ENCODE measurements at places on chromosomes 12 and 14.

GRCh38 chr14:101072070-101072469 is 168.5 kb upstream of the RTL1 start:
- DNase-seq, result no peak

GRCh38 chr12:51020448-51021182 is 5.6 kb downstream of the SLC11A2 start:
- no peak for DNase-seq

- DNase-seq, result no peak
Observed at GRCh38 chr12:92341065-92341668, 195.5 kb upstream of the BTG1 start.

GRCh38 chr12:43824207-43824775 is 11.6 kb upstream of the TMEM117 start:
- DNase-seq, result no peak

DNA sequence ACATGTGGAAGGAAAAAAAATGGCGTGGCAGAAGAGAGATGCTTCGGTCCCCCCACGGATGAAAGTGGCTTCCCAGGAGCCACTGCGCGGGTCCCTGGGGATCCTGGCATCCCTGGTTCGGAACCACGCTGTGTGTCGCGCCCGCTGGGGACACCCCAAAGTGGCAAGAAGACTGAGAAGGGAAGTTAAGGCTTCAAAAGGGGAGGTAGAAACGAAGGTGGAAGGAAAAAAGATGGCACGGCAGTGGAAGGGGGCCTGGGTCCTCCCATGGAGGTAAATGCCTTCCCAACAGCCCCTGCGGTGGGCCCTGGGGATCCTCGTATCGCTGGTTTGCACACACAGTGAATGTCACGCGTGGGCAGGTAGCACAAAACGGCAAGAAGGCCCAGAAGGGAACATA is 281.7 kb downstream of the ALG10 start:
- DNase-seq, result no peak

- DNase-seq, result no peak
Observed at GRCh38 chr12:82216475-82216874, 141.7 kb downstream of the CCDC59 start.

- no peak for DNase-seq
Observed at GRCh38 chr12:67099858-67100257, 169.3 kb upstream of the CAND1 start.

GRCh38 chr14:51789596-51789995 is 70.8 kb upstream of the GNG2 start:
- DNase-seq, result no peak

DNA sequence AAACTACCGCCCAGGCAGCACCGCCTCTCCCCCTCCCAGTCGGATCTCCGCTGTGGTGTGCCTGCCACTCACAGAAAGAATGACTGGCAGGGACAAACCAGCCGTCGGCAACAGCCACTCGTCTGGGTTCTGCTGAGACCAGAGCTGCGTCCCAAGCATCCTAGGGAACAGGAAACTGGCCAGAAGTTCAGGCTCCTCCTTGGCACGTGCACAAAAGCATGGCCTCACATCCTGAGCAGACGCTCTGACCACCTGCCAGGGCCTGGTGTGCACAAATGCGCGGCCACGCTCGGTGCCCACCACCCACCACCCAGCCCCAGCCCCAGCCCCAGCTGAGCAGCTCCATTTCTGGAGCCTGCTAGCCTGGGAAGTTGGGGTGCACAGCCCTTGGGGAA is 214.8 kb downstream of the DPF3 start:
- DNase-seq, result peak; percentile 52

- peak; percentile 2 for DNase-seq
Observed at GRCh38 chr12:66352197-66352596, 49.9 kb downstream of the HELB start.

- DNase-seq, result no peak
Observed at GRCh38 chr12:119704065-119704747, 36.3 kb downstream of the PRKAB1 start.

DNA sequence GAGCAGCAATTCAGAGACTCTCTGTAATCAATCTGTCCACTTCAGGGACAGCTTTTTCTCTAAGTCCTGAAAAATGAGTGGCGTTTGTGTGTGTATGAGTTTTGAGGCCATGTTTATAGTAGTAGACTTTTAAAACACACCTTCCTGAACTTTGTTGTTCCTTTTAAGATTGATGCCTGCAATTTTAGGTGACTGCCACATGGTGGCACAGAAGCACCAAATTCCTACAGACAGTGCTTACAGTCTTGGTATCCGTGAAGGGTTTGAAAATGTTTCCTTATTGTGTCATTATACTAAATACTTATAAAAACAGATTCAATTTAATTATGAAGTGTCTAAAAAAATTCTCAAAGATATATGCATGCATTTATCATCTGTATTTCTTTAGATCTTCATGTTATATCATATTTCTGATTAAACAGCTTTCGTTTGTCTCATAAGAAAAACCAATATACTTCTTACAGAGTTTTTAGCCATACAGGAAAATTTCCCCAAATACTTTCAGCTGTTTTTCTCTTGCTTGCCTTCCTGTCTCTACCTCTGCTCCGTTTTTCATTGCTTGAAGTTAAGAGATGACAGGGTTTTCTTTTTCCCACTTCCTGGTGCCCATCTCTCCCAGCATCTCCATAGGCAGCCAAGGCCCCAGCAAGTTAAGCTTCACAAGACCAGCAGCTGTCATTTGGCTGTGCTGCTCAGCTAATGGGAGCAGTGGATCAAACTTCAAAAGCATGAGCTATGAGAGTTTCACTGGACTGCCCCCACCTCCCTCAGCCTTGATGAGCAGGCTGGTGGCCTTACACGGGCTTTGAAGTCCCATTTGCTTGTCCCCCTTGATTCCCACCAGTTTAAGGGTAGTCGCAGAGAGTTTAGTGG is 259.6 kb downstream of the AKAP6 start:
- no peak for DNase-seq

GRCh38 chr12:93676408-93677194 is 574 bp upstream of the CRADD start:
- no peak for DNase-seq

- no peak for DNase-seq
Observed at GRCh38 chr12:133061954-133062353, 18.8 kb upstream of the ZNF140 start.

DNA sequence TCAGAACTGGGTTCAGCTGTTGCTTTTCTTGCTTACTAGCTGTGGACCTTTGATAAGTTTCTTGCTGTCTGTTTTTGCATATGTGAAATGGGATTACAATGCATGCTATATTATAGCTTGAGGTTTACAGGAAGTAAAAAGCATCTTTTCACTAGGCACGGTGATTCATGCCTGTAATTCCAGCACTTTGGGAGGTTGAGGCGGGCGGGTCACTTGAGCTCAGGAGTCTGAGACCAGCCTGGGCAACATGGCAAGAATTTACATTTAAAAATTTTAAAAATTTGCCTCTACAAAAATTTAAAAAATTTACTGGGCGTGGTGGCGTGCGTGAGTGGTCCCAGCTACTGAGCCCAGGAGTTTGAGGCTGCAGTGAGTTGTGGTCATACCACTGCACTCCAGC is 42.0 kb downstream of the CALM1 start:
- DNase-seq, result no peak

DNA sequence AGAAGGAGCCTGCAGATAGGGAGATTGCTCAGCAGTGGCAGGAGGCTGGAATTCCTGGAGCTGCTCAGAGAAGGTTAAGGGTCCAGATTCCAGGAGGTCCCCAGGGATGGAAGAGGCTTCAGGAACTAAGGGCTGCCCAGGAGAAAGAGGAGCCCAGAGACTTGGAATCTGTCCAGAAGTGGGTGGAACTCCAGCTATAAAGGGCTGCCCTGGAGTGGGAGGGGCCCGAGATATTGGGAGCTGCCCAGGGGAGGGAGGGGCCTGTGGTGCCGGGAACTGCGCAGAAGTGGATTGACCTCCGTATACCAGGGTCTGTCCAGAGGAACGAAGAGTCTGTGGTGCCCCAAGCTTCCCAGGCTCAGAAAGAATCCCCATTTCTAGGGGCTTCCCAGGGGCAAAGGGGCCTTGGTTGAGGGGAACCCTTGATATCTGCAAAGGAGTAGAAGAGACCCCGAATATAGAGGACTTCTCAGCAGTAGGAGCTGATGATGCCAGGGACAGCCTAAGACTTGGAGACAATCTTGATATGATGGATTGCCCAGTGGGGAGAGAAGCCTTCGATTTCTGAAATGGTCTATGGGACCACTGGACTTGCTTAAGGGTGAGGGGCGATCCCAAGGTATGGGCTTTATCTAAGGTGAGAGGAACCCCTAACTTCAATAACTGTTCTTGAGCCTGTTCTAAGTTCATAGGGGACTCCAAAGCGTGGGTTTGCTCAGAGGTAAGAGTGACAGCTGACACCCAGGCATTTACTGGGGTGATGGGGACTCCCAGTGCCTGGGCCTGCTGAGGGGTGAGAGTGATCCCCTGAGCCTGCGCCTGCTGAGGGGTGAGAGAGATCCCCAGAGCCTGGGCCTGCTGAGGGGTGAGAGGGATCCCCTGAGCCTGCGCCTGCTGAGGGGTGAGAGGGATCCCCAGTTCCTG is 45.0 kb downstream of the FAM186A start:
- DNase-seq, result no peak

GRCh38 chr12:50985322-50985721 is 33.0 kb downstream of the HIGD1C start:
- no peak for DNase-seq

- no peak for DNase-seq
Observed at GRCh38 chr12:58425481-58426392, 484.4 kb downstream of the ATP23 start.

DNA sequence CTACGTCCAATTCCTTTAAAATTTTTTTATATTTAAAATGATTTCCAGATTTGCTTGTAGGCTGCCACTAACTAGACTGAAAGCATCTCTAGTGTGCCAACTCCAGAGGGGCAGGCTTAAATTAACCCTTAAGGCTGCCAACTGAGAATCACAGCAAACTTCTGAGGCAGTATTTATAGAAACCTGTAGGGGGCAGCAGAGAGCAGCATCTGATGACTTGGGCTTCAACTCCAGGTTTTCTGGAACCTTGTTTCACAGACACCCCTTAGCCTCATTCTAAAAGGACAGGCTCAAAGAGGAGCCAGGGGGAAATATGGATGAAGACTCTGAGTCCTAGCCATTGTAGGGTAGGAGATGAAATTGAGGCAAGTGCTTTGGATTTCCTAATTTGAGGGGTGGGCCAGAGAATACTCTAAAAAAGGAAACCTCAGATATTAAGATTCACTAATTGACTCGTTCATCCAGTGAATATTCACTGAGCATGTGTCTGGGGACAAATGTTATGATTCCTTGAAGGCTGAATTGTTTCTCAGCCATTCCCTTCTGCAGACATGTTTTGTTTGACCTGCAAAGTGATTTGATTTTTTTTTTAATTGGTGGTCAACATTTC is 63.3 kb upstream of the HSPB8 start:
- peak; percentile 3 for DNase-seq

DNA sequence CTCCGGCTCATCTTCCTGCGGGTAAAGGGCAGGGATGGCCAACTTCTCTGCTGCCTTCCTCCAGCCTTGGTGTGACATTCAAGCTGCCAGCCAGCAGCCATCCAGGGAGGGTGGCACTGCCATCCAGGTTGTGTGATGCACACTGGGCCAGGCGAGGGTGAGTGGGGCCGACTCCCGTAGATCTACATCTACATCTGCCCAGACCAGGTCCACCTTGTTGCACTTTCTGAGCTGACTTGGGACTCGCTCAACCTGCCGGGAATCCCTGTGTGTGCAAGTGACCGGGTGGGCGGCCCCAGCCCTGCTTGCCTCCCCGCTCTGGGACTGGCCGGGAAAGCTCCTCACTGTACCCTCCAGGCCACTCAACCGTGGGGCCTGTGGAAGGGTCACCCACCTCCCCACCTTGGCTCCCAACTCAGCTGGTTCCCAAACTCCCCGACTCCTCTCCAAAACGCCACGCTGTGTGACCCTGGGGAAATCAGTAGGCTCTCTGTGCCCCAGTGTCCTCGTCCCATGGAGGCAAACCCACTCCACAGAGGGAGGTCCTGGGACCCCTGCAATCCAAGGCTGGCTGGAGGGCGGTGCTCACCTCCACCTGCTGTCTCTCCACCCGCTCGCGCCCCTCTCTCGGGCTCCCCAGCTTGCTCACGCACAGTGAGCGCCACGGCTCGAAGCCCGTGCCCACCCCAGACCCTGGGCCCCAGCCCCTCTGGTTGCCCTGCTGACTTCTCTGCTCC is 14.7 kb downstream of the JAG2 start:
- DNase-seq, result no peak

DNA sequence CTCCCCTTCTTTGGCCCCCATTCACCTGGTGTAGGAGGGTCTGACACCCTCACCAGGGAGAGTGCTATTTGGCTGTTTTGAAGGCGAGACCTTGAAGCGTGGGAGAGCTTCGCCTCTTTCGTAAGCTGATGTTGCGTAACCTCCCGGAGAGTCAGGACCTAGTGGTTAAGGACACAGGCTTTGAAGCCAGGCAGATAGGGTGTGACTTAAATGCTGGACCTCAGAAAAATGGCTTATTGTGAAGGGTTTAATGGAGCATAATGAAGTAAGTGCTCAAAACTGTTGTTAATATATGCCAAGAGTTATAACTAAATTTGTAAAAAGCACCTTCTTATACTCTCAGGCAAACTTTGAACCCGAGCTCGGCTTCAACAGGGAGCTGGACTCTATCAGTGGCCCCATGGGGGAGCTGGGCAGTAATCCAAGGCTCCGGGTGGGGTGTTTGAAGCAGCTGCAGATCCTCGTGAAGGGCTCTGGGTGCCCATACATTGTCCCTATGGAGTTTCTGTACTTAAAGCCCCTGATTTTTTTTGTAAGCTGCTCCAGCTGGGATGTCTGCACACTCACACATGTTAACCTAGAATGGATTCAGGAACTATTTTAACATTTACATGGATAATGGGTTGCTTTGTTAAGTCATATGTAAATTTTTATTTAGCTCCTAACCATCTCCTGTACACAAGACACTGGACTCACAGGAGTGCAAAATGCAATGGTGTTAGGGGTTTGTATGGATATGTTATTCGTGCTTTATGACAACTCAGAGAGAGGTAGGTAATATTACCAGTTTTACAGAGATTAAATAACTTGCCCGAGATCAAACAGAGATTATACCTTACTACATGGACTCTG is 26.0 kb downstream of the PPFIBP1 start:
- no peak for DNase-seq

GRCh38 chr14:65959563-65960024 is 526.6 kb upstream of the CCDC196 start:
- no peak for DNase-seq

- no peak for DNase-seq
Observed at GRCh38 chr14:104229534-104230055, 91.2 kb downstream of the KIF26A start.

- DNase-seq, result no peak
Observed at GRCh38 chr14:94203473-94204210, 29.5 kb downstream of the PPP4R4 start.
